ENCODE measurements at places on chromosomes 6 and 20. TPM values are rescaled to one million over a fixed set of nuclear protein-coding genes. Genes with fewer than 3 reads are reported as not detected.

DNA sequence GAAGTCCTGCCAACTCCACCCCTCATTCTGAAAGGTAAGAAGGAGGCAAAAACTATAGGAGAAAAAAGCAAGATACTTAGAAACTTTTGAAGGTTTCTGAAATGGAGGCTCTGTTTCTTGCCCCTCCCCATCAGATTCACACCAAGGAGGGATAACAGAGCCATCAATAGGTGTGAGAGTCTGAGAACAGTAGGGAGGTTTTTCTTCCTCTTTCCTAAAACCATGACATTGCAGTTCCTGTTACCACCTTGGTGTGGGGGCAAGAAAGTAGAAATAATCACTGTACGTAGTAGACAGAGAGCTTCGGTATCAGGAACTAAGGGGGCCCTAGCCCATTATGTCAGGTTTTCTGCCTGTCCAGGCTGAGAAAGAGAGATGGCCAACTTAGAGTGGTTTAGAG lies 333.3 kb upstream of the SYNCRIP start:
- DNase-seq, result no peak

GRCh38 chr20:25281541-25281991 lies 33.7 kb downstream of the PYGB start:
- peak; percentile 85 for DNase-seq

- DNase-seq, result no peak
These were observed 90.4 kb downstream of the MAP3K7 start for GRCh38 chr6:90496258-90497016.

DNA sequence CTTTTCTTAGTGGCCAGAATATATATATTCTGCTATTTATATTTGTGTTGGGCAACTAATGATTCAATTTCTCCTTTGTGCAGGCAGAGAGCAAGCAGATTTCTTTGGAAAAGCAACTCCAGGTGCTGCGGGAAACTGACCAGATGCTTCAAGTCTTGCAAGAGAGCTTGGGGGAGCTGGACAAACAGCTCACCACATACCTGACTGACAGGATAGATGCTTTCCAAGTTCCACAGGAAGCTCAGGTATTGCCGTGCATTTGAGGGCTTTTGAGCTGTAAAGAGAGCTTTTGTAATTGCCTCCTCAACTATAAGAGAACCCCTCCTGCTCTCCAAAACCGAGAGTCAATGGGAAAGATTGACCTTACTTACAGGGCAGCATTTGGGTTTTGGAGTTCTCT lies 203.5 kb downstream of the UTRN start:
- no peak for DNase-seq

- peak; percentile 94 for DNase-seq
These were observed 15.7 kb upstream of the FAM83C start for GRCh38 chr20:35307666-35308653.

FOXQ1 gene
- 68.6 TPM for total RNA-seq

CNR1 gene
- total RNA-seq, result 17.7 TPM

MRPS18B gene
- 57.2 TPM for total RNA-seq

All from lower leg skin (tissue), 4 donors.